Neural progenitor cell (in vitro differentiated cells): ENCODE measurements at places on chromosomes 3 and 15.

- peak; percentile 46 for DNase-seq
Measured at GRCh38 chr15:32677238-32677750, 35.8 kb downstream of the SCG5 start.

- peak; percentile 90 for DNase-seq
Measured at GRCh38 chr15:96340598-96341512, 10.4 kb downstream of the NR2F2 start.

GRCh38 chr3:99505646-99506269 lies 132.6 kb upstream of the COL8A1 start:
- no peak for DNase-seq

- DNase-seq: no peak
Measured at GRCh38 chr3:148211725-148212124, 486.0 kb upstream of the AGTR1 start.

- DNase-seq: no peak
Measured at GRCh38 chr3:39125841-39126500, 18.5 kb downstream of the TTC21A start.
